ENCODE measurements at places on chromosomes 16 and 17.

DNA sequence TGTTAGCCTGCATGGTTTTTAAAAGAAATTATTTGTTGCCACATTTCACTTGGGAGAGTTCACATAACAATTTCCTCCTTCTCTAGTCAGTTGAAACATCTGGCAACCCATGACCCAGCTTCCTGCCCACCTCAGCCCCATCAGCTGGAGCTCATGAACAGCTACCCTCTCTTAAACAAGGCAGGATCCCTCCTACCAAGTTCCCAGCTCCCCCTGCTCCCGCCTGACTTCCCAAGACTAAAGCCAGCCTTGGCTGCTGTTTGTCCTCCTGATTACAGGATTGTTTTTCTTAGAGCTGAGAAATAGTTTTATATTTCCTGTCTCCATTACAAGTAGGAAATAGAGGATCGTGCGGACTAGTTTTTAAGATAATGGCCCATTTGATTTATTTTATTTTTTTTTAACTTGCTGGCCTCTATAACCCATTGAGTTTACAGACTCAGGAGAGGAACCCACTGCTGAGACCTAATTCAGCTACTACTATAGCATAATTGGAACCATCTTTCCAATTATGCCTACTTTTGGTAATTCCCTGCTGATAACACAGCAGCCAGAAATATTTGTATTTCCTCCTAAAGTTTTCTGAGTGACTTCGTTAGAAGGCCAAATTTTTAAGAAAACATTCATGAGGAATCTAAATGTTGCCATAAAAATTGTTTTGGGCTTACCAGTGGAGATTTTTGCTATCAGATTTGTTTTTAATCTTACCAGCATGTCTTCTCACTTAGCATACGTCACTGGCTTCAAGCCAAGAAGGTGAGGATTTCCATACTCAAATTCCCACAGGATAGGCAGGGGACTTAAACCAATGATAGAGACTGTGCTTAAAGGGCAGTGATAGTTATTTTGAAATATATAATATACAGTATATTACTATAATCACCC is 90.0 kb downstream of the ELAC2 start:
- DNase-seq, result no peak

DNA sequence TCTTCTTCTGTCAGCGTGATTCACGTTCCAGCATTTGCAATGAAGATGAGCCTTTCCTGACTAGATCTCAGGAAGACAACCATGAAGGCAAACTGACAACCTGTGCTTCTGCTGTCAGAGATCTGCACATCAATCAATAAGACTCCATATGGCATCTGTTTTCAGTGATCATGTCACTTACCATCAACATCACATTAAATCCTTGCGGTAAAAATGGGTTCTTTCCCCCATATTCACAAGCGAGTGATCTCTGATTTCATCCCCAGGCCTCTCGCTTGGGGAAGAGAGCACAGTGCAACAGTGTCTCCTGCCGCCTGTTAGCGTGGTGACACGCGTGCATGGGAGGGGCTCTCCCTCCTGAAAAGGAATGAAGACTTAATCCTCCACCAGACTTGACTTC is 11.1 kb downstream of the NACA2 start:
- no peak for DNase-seq

- no peak for DNase-seq
Observed at GRCh38 chr17:12421077-12421476, 244.6 kb upstream of the MYOCD start.

DNA sequence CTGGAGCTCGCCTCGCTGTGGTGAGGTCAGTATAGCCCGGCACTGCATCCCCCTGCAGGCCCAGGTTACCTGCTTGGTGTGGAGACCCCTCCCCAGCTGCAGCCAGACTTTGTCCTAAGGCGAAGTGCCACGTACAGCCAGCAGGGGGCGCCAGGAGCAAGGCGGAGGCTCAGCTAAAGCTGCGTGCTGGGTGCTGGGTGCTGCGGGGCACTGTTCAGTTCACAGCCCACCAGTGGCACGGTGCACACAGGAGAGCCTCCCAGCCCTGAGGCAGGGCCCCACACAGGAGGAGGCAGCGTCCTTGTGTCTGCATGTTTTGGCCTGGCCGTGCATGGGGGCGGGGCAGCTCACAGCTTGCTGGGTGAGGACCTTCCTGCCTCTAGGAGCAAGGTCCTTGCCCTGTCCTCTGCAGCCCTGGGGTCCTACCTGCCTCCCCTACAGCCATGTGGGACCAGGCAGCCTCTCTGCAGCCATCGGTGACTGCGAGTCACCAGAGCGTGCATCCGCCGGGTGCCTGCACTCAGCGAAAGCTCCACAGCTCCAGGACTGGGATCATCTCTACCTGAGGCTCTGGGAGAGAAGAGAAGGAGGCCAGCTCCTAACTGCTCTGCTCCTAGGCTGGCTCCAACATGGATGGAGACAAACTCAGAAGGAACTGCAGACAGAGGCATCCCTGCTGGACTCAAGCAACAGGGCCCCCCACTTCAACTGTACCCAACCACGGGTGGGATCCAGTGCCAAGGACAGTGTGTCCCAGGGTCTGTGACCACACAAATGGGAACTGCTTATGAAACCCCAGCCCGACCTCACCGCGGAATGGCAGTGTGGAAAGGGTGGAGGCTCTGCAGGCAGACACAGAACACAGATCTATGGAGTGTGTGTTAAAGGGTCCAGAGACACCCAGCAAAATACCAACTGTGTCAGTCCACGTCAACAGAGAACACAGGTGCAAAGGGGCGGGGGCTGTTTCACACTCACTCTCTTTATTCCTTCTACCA is 19.0 kb downstream of the SLC7A5 start:
- DNase-seq, result peak; percentile 26

DNA sequence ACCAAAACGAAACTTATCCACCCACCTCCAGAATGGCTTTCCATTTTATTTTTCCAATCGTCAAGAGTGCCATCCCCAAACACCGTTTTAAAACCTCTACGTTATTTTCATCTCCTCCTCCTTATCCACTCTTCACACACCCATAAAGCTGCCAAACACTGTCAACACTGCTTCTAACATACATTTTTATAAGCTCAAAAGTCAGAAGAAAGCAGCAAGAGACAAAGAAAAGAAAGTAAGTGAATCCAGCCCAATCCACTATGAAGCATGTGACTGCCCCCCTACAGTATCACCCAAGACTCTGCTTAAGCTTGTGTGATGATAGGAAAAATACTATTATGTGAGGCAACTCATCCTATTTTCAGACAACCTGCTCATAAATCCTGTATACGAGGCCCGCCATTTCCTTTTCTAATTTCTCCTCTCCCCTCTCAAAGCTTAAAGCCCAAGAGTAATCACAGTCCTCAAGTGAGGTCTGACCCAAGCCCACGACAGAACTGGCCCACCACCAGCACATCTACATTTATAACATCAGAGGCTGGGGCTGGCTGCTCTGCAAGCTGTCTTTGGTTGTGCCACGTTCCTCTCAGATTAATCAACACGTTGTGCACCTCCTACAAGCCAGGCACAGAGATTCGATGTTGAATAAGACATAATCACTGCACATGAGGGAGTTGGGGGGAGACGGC is 16.3 kb downstream of the USP31 start:
- no peak for DNase-seq

- DNase-seq, result no peak
Observed at GRCh38 chr17:33241390-33241789, 51.7 kb downstream of the ASIC2 start.

DNA sequence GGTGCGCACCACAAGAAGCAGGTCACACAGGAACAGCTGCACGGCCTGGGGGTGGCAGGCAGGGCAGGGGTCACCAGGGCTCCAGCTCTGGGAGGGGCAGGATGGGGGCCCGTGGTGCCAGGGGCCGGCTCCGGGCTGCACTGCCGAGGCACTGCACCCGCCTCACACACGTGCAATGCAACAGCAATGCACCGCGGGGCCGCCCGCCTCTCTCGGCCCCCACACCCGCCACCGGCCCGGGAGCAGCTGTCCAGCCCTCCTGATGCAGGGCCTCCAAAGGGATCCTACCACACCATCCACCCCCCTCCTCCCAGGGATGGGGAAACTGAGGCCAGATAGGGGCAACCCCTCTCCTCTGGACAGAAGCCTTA is 23.1 kb downstream of the SREBF1 start:
- no peak for DNase-seq

DNA sequence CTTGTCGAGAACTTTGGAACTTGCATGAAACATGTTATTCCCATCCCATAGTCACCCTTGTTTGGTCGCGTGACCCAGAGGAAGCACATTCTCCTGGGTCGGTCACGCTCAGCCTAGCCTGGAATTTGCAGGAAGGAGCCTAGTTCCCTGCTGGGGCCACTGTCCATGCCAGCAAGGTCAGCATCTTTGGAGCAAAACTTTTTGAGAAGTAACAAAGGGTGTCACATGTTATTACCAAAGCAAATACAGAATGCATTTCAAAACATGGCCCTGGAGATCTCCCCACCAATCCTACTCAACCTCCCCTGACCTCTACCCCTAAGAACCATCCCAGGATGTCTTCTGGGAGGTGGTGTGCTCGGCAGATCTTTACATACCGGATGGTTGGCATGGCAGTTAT is 26.2 kb upstream of the IRF8 start:
- no peak for DNase-seq

DNA sequence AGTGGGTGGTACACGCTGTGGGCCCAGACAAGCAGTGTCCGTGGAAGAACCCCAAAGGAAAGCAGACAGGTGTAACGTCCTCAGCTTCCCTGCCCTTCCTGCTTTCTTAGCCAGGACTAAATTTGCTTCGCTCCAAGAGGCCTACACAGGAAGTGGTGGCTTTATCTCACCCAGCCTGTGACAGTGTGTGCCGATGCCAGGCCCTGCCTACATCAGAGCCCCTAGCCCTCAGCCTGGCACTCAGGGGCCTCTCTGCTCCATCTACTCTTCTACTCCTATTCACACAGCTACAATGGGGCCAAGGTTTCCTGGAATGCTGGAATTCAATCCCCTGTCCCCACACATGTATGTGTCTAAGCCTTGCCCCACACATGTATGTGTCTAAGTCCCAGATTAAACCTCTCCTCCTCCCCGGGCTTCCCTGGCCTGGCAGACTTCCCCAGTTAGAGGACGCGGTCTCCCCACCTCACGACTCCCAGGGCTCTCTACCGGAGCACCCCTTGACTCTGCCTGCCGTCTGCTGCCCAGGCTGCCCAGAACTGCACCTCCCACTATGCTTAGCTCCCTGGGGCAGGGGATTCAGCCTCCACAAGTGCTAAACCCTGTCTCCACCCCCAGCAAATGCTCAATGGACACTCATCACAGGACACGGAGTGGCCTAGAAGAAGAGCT is 8.2 kb downstream of the PGAP3 start:
- no peak for DNase-seq

DNA sequence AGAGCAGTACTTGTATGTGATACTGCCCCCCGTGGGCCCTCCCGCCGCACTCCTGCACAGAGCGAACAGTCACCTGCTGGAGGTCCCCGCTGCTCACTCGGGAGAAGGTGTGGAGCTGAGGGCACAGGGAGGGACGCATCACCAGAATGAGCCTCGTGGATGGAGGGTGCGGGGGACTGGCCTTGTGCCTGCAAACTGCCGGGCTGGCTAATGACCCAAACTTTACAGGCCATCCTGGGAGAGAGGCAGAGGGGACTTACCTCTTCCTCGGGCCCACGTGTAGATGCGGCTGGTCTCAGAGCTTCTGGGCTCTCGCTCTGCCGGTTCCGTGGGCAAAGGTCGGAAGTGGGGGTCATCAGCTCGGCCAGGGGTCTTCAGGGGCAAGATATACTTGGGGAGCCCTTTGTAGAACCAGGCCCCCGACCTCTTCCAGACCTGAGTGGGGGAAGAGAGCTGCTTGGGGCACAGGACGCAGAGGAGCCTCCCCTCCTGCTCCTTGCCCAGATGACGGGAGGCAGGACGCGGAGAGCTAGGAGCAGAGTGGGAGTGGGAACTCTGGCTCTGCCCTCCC is 65.5 kb upstream of the DOC2B start:
- DNase-seq, result no peak

DNA sequence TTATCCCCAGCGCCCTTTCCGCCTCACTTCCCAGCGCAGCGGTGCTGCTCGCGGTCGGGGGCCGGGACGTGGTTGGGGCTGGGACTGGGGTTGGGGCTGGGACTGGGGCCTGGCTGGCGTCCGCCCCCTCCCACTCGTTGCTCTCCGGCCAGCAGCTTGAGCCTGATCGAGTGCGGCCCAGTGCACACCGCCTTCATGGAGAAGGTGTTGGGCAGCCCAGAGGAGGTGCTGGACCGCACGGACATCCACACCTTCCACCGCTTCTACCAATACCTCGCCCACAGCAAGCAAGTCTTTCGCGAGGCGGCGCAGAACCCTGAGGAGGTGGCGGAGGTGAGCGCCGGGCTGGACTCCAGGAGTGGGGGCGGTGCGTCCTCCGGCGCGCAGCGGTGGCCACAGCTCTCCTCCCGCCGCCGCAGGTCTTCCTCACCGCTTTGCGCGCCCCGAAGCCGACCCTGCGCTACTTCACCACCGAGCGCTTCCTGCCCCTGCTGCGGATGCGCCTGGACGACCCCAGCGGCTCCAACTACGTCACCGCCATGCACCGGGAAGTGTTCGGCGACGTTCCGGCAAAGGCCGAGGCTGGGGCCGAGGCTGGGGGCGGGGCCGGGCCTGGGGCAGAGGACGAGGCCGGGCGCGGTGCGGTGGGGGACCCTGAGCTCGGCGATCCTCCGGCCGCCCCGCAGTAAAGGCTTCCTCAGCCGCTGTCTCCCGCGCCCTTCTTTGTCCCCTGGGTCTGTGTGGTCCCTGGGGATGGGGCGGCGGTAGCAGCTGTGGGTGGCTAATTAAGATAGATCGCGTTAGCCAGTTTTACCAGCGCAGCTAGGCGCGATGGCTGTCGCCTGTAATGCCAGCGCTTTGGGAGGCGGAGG is 1.8 kb downstream of the HSD17B1 start:
- peak; percentile 72 for DNase-seq

GRCh38 chr16:28592979-28593553 is 3.8 kb downstream of the SULT1A2 start:
- DNase-seq, result no peak

DNA sequence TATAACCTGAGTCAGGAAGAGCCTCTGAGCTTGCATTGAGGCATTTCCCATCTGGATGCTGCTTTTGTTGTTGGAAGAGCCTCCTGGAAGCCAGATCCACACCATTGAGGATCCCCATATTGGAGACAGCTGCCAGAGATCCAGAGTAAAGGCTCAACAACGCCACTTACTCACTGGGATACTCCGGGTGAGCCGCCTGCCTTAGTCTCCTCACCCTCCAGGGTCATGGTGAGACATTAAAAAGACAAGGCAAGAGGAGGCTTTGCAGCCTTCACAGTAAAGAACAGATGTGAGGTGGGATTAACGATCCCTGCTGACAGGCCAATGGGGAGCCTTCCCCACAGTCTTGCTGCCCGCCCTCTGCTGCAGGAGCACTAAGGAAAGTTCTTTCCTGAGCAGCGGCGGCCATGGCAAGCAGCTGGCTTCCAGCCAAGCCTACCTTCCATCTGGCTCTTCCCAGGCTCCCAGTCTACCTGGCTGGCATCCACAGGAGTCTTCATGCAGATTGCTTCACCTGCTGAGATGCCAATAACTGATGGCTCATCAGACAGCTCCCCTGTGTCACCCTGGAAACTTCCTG is 198.5 kb downstream of the CYLD start:
- DNase-seq, result no peak

DNA sequence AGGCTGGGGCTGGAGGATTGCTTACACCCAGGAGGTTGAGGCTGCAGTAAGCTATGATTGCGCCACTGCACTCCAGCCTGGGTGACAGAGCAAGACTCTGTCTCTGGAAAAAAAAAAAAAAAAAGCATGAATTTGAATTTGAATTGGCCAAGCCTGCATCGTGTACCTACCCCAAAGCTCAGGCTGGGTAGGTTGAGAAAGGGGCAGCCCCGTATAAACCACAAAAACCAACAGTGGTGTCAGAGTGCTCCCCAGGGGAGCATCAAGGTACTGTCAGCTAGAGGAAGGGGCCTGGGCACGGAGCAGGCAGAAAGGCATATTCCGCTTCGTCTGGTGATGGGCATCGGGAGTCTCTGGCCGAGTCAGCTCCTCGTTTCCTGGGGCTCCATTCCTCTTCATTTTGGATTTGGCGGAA is 40.9 kb downstream of the RAP1GAP2 start:
- DNase-seq, result no peak
